ENCODE measurements at places on chromosomes 5 and 9.

GRCh38 chr9:83209188-83209731 lies 146.3 kb upstream of the RASEF start:
- no peak overlapping the region for H3K4me3 ChIP-seq
- no peaks in the 10 kb centered on the region for H3K27me3 ChIP-seq
- H3K4me1 ChIP-seq: no peaks in the 10 kb centered on the region
- no peak for DNase-seq
- H3K27ac ChIP-seq: no peak overlapping the region

- no peak overlapping the region for H3K4me3 ChIP-seq
- H3K4me1 ChIP-seq: no peaks in the 10 kb centered on the region
- no peaks in the 10 kb centered on the region for H3K36me3 ChIP-seq
- no peaks in the 10 kb centered on the region for H3K27me3 ChIP-seq
- H3K27ac ChIP-seq: no peak overlapping the region
- DNase-seq: no peak
Observed at GRCh38 chr5:3542158-3542557, 53.5 kb upstream of the IRX1 start.

- H3K4me3 ChIP-seq: no peak overlapping the region
- H3K27me3 ChIP-seq: no peaks in the 10 kb centered on the region
- no peak for DNase-seq
- H3K27ac ChIP-seq: no peak overlapping the region
- peaks cover 2% of the 10 kb centered on the region for H3K36me3 ChIP-seq
Observed at GRCh38 chr5:56183506-56183905, 49.6 kb downstream of the ANKRD55 start.

GRCh38 chr5:141777711-141778110 lies 95.7 kb upstream of the ARAP3 start:
- H3K27me3 ChIP-seq: peaks cover 23% of the 10 kb centered on the region
- no peak for DNase-seq
- H3K27ac ChIP-seq: no peak overlapping the region
- H3K4me3 ChIP-seq: no peak overlapping the region
- H3K36me3 ChIP-seq: no peaks in the 10 kb centered on the region

DNA sequence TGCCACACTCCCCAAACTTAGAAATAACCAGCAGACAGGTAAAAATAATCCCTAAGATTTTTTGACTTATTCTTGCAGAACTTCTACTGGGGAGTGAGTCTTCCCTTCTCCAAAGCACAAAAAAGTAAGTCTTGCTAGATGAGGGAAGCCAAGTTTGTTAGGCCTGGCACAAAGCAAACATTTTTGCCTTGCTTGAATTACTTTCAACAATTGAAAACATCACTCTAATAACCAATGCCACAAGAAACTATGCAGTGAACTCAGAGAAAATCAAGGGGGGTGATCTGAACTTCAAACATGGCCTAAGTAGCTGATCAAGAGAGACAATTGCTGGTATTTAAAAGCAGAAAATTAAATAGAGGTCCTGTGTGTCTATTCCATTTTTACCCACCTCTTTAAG lies 123.6 kb upstream of the SLC1A3 start:
- H3K4me3 ChIP-seq: no peak overlapping the region
- H3K36me3 ChIP-seq: no peaks in the 10 kb centered on the region
- DNase-seq: no peak
- H3K4me1 ChIP-seq: no peaks in the 10 kb centered on the region
- no peak overlapping the region for H3K27ac ChIP-seq
